Posterior vena cava (tissue), 2 donors: ENCODE measurements at places on chromosomes 4 and X. TPM values are rescaled to one million over a fixed set of nuclear protein-coding genes. Genes with fewer than 3 reads are reported as not detected.

DNA sequence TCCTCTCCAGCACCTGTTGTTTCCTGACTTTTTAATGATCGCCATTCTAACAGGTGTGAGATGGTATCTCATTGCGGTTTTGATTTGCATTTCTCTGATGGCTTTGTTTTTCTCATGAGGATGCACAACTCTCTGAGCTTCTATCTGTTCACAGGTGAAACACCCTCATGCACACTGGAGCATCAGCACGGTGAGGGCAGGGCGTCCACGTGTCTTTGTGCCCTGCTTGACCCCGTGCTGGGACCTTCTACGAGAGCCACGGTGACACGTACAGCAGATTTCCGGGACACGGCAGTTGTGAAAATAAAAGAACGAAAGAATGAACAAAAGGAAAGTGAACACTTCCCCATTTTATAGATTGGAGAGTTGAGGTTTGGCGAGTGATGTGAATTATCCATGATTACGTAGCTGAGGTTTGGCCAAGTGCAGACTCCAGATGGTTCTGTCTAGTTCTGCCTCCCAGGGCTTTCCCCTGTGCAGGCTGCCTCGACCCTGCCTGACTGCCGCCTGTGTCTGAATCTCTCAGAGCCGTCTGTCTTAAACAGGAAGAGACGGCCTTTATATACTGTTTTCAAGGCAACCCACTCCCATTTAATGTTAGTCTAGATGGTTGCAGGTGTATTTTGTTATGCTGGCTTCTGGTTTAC lies 67.8 kb upstream of the SORBS2 start:
- no peak for DNase-seq

SH3BP2 gene
- total RNA-seq, result 47.8 TPM

DNA sequence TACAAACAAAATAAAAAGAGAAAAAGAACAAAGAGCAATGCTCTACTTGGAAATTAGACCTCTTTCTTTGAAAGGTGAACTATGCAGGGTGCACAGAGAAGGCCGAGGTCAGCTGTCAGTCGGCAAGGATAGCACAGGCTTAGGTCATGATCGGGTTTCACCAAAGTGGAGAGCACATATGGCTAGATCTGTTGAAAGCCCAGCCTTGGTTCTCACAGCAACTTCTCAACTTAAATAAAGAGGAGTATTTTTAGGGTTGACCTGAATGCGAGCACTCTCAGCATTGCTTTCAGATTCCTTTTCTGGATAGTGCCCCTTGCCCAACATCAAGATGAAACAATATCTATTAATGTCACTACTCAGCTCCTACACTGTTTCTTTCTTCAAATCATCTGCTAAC lies 122.9 kb upstream of the GPC4 start:
- DNase-seq, result no peak

- DNase-seq, result peak; percentile 76
These were observed 186.5 kb downstream of the BANK1 start for GRCh38 chr4:101977076-101977475.

GRCh38 chr4:185839194-185839712 lies 27.3 kb upstream of the SORBS2 start:
- DNase-seq, result no peak

AFM gene
- not detected for total RNA-seq

SSX1 gene
- not detected for total RNA-seq

GRCh38 chrX:155251391-155251790 lies 12.9 kb downstream of the RAB39B start:
- no peak for DNase-seq

SPACA5 gene
- total RNA-seq, result not detected

DNA sequence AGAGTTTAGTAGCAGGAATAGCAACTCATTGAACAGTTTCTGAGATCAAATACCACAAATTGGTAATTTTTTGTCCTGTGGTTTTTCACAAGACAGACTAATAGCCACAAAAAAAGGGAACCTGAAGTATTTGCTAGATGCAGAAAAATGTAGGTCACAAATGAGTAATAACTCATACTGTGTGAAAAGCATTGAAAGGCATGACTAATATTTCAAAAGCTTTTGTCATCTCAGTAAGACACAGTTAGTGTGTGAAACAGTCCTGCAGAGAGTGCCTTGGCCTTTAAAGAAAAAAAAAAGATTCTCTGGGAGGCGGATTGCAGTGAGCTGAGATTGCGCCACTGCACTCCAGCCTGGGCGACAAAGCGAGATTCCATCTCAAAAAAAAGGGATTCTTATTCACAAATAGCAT lies 31.4 kb upstream of the SLC25A31 start:
- no peak for DNase-seq

GRCh38 chrX:148288451-148288850 lies 212.0 kb upstream of the AFF2 start:
- DNase-seq, result no peak

RPS6KA6 gene
- total RNA-seq, result 8.9 TPM

DNA sequence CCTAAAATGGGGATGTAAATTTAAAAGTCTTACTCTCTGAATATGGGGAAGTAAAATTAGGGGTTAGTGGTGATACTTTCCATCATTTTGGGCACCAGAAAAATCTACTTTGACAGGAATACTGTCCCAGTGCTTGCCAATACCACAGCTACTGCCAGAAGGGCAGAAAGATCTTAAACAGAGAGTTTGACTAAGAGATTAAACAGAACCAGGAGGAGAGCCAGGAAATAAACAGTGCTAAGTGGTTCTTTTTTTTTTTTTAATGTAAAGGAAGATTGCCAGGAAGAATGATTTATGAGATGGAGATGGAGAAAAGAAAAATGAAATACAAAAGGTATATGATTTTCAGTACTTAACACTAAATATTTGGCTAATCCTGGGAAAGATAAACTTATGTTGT lies 126.8 kb downstream of the RTL3 start:
- no peak for DNase-seq
